Stomach (tissue), 19 donors: ENCODE measurements at places on chromosomes 1 and 21. TPM values are rescaled to one million over a fixed set of nuclear protein-coding genes. Genes with fewer than 3 reads are reported as not detected.

DNA sequence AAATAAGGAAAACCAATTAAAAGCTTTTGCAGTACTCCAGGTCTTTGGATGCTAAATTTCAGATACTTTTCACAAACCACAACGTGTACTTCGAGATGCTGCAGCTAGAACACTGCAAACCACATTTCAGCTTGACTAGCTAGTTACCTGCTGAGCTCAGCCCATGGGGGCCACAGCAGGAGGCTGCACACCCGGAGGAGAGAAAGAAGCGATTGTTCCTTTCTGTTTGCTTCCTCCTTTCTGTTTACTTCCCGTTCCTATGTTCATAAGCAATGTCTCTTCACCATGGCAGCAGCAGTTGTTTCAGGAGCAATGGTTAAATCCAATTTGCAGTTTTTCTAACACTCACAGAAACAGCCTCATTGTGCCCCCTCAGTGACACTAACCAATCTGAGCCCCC lies 225.6 kb upstream of the FGGY start:
- DNase-seq, result peak; percentile 73

GRCh38 chr1:67441183-67441582 lies 11.0 kb upstream of the SERBP1 start:
- peak; percentile 73 for DNase-seq

- no peak for DNase-seq
Observed at GRCh38 chr21:35933466-35933865, 126.9 kb downstream of the SETD4 start.

SUSD4 gene
- 8.1 TPM for polyA plus RNA-seq
